Tongue (tissue), 3 donors: ENCODE measurements at places on chromosomes 1 and 21. TPM values are rescaled to one million over a fixed set of nuclear protein-coding genes. Genes with fewer than 3 reads are reported as not detected.

DNA sequence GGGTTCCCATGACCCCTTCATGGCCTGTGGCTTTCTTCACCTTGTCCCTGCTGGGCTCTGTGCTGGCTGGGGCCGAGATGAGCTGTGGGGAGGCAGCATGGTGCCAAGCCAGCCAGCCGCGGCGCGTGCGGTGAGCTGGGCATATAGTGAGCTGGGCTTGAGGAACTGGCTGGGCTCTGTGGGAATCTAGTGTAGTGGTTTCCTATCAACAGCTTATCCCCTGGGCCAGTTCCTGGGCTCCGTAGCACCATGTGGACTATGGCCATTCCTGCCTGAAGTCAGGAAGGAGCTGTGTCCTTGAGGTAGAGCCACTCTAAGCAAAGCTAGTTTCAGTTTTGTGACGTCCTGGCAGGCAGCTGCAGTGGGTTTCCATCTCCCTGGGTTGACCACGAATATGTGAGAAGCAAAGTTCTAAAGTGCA, 1.8 kb downstream of the NCMAP start:
- DNase-seq, result no peak

GRCh38 chr1:32729254-32730046, 26.9 kb upstream of the SYNC start:
- no peak for DNase-seq

- DNase-seq, result no peak
These were observed 2.7 kb upstream of the CDC42BPA start for GRCh38 chr1:227321035-227321434.

DNA sequence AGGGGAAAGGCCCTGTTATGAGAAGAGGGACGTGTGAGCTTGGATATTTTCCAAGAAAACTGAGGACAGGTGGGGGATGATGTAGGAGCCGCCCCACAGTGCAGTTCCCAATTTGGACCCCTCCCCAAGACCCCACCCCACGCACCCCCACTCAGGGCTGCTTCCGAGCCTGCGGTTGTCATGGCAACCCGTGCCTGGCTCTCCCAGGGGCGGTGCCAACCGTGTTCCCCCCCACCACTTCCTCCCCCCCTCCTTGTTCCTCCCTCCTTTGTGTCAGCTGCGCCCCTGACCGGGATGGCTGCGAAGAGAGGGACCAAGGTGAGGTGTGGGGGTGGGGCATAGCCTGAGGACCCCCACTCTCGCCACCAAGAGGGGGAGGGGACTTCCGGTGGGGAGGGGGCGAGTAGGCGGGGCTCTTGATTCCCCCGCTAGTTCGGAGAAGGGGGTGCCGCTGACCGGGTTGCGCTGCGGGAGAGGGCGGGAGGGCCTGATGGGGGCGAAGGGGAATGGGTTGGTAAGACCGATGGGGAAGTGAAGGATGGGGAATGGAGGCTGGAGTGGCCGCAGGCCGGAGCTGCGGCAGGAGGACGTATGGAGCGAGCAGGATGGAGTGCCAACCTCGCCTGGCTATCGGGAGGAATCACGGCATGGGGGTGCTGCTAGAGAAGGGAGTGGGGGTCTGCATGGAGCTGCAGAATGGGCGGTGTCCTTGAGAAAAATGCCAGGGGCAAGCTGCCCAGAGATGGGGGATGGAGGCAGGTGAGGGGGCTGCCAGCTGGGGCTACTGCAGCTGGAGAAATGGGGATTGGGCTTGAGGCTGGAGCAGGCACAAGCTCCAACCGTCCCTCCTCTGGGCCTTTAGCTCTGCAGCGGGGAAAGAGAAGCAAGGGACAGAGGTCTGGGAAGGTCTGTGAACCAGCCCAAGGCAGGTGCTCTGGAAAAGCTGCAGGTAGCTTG, 953 bp downstream of the TRIM46 start:
- peak; percentile 48 for DNase-seq

GRCh38 chr1:82227306-82228095, 426.8 kb downstream of the ADGRL2 start:
- DNase-seq, result peak; percentile 69

Gene CELSR2
- 16.7 TPM for total RNA-seq

Gene NFIA
- total RNA-seq, result 68.1 TPM
